Gastroesophageal sphincter (tissue), 4 donors: ENCODE measurements at places on chromosomes 1 and 21. TPM values are rescaled to one million over a fixed set of nuclear protein-coding genes. Genes with fewer than 3 reads are reported as not detected.

GRCh38 chr1:40922969-40923368 lies 56.5 kb upstream of the CTPS1 start:
- ATAC-seq: no peak

DNA sequence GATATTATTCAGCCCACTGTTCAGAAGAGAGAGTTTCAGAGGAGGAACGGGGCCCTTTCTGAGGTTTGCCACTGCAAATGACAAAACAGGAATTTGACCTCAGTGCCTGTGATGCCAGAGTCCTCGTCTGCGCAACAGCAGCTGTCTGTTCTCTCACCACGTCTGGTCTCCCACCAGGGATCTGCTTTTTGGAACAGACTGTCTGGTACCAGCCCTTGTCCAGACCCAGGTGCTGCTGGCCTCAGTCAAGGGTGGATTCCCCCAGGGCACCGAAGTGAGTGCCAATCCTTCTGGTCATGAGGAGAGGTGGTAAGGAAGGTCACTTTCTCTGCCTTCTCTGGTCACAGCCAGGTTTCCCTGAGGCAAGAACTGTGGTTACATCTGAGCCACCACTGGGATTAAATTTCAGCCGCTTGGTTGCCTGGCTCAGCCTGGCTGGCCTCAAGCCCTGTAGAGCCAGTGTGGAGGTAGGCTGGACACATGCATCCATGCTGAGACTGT lies 2.3 kb upstream of the BCAN start:
- no peak for ATAC-seq

DNA sequence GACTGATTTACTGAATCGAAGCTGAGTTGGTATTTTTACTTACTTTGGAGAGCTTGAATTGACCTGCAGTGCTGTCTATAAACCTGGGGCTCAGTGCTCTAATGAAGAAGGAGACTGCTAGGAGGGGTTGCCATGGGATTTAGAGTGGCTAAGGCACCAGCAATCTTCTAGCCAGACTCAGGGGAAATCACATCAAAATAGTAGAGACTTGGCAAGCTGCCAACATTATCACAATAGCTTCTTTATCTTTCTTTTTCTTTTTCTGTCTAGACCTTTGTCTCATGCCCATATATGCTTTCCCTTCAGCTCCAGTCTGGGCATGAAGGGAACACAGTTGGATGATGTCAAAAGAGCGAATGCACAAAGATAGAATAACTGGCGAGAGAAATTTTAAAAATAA lies 301.1 kb upstream of the DPYD start:
- ATAC-seq: no peak

GRCh38 chr1:190942475-190942874 lies 464.8 kb upstream of the BRINP3 start:
- ATAC-seq: no peak

BRINP2 gene
- 1.2 TPM for total RNA-seq

AIM2 gene
- not detected for total RNA-seq

B3GALNT2 gene
- total RNA-seq: 63.3 TPM

CYP4X1 gene
- 8.4 TPM for total RNA-seq

SH2D1B gene
- 0.10 TPM for total RNA-seq
